ENCODE measurements at places on chromosomes 13 and 19.

GRCh38 chr13:86838411-86839120 lies 832.6 kb upstream of the SLITRK5 start:
- H3K36me3 ChIP-seq = no peaks in the 10 kb centered on the region
- no peaks in the 10 kb centered on the region for H3K27me3 ChIP-seq
- no peak for DNase-seq
- no peak overlapping the region for H3K4me3 ChIP-seq
- no peak overlapping the region for H3K27ac ChIP-seq

- no peaks in the 10 kb centered on the region for H3K4me1 ChIP-seq
- no peak overlapping the region for H3K27ac ChIP-seq
- no peak for DNase-seq
- no peaks in the 10 kb centered on the region for H3K27me3 ChIP-seq
- no peaks in the 10 kb centered on the region for H3K36me3 ChIP-seq
Measured at GRCh38 chr13:67932991-67933390, 702.9 kb upstream of the PCDH9 start.

GRCh38 chr19:47520343-47520806 lies 5.5 kb upstream of the NAPA start:
- no peak for DNase-seq
- no peak overlapping the region for H3K4me3 ChIP-seq
- H3K27ac ChIP-seq = peak overlapping the region; percentile 19
- H3K4me1 ChIP-seq = peaks cover 53% of the 10 kb centered on the region
- peaks cover 3% of the 10 kb centered on the region for H3K36me3 ChIP-seq
- peaks cover 18% of the 10 kb centered on the region for H3K27me3 ChIP-seq

GRCh38 chr13:27267596-27267995 lies 3.0 kb upstream of the RASL11A start:
- peaks cover 9% of the 10 kb centered on the region for H3K36me3 ChIP-seq
- H3K27me3 ChIP-seq = no peaks in the 10 kb centered on the region
- no peak overlapping the region for H3K4me3 ChIP-seq
- no peak overlapping the region for H3K27ac ChIP-seq
- no peak for DNase-seq

DNA sequence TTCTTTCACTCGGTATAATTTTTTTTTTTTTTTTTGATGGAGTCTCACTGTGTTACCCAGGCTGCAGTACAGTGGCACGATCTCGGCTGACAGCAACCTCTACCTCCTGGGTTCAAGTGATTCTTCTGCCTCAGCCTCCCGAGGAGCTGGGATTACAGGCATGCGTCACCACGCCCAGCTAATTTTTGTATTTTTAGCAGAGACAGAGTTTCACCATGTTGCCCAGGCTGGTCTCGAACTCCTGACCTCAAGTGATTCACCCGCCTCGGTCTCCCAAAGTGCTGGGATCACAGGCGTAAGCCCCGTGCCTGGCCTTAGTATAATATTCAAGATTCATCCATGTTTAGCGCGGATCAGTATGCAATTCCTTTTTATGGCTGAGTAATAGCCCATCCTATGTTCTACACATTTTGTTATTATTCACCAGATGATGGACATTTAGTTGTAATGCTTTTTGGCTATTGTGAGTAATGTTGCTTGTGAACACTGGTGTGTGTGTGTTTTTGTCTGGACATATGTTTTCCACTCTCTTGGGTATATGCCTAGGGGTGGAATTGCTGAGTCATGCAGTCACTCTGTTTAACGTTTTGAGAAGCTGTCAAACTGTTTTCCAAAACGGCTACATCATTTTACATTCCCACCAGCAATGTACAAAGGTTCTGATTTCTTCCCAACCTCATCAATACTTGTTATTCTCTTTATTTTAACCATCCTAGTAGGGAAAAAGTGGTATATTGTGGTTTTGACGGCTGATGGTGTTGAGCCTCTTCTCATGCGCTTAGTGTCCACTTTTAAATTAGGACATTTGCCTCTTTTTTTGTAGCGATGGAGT lies 22.9 kb downstream of the PLEKHF1 start:
- H3K4me1 ChIP-seq = peaks cover 37% of the 10 kb centered on the region
- peaks cover 3% of the 10 kb centered on the region for H3K36me3 ChIP-seq
- no peak for DNase-seq
- H3K27ac ChIP-seq = no peak overlapping the region

GRCh38 chr13:27194209-27194608 lies 22.6 kb upstream of the USP12 start:
- H3K27me3 ChIP-seq = peaks cover 36% of the 10 kb centered on the region
- no peak overlapping the region for H3K27ac ChIP-seq
- no peaks in the 10 kb centered on the region for H3K36me3 ChIP-seq
- DNase-seq = no peak
- H3K4me3 ChIP-seq = no peak overlapping the region

DNA sequence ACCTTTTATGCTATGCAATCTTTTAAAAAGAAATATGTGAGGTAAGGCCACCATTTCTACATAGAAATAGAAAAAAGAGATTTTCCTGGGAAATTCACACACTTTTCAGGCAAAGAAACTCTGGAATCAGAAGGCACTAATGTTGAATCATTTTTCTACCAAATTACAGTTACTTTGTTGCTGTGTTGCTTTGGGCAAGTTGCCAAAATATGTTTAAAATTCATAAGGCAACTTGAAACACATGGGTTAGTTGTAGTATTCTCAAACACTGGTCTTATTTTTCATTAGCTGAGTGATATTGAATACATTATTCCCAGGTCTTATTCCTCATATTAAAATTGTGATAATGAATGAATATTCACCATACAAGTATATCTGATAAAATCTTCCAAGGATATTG lies 195.0 kb upstream of the SLITRK1 start:
- H3K36me3 ChIP-seq = no peaks in the 10 kb centered on the region
- H3K27ac ChIP-seq = no peak overlapping the region
- no peak for DNase-seq
- H3K27me3 ChIP-seq = no peaks in the 10 kb centered on the region
- no peak overlapping the region for H3K4me3 ChIP-seq

DNA sequence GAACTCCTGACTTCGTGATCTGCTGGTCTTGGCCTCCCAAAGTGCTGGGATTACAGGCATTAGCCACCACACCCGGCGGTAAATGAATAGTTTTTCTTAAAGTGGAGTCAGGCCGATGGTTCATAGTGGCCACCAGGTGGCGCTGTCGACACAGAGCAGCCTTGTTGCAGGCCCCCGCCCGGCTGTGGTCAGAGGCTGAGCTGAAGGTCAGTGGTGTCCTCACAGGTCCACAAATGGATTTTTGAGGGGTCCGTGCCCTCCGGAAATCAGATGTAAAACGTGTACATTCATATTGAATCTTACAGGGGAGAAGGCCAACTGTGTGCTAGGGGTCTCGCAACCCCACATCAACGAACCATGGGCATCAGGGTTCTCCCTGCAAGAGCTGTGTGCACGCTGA lies 13.4 kb upstream of the WDR18 start:
- H3K4me3 ChIP-seq = no peak overlapping the region
- peak overlapping the region; percentile 76 for H3K27ac ChIP-seq
- no peaks in the 10 kb centered on the region for H3K4me1 ChIP-seq
- no peaks in the 10 kb centered on the region for H3K27me3 ChIP-seq

- peak overlapping the region; percentile 90 for H3K4me3 ChIP-seq
- H3K27ac ChIP-seq = peak overlapping the region; percentile 95
- peaks cover 38% of the 10 kb centered on the region for H3K4me1 ChIP-seq
- DNase-seq = peak; percentile 27
- no peaks in the 10 kb centered on the region for H3K27me3 ChIP-seq
Measured at GRCh38 chr19:14118165-14119051, 846 bp upstream of the PRKACA start.

GRCh38 chr13:41302743-41303142 lies 8.3 kb upstream of the NAA16 start:
- H3K27ac ChIP-seq = no peak overlapping the region
- no peak overlapping the region for H3K4me3 ChIP-seq
- H3K36me3 ChIP-seq = no peaks in the 10 kb centered on the region
- H3K27me3 ChIP-seq = no peaks in the 10 kb centered on the region

GRCh38 chr13:77136902-77137420 lies 110.0 kb upstream of the FBXL3 start:
- H3K4me3 ChIP-seq = no peak overlapping the region
- H3K4me1 ChIP-seq = peaks cover 14% of the 10 kb centered on the region
- no peak for DNase-seq
- H3K36me3 ChIP-seq = peaks cover 54% of the 10 kb centered on the region

- H3K36me3 ChIP-seq = no peaks in the 10 kb centered on the region
- H3K4me1 ChIP-seq = no peaks in the 10 kb centered on the region
- no peak overlapping the region for H3K4me3 ChIP-seq
- DNase-seq = no peak
- H3K27ac ChIP-seq = no peak overlapping the region
Measured at GRCh38 chr13:33865945-33866344, 48.0 kb downstream of the RFC3 start.

DNA sequence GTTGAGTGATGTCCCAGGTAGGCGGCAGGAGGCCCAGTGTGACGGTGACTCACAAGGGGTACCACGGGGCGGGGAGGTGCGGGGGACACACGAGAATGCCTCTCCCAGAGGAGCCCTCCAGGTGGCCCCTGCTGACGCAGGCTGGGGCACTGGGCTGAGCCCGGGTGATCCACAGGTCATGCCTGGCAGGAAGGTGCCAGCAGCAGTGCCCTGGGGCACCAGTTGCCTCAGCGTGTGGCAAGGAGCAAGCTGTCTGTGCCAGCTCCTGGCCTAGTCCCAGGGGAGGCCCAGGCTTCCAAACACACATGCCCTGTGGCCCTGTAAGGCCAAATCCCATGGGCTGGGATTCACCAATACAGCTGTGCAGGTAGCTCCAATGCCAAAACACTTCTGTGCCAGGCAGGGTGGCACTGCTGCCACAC lies 28.0 kb downstream of the AKT2 start:
- no peak overlapping the region for H3K4me3 ChIP-seq
- DNase-seq = no peak
- H3K4me1 ChIP-seq = peaks cover 43% of the 10 kb centered on the region
- H3K27ac ChIP-seq = peak overlapping the region; percentile 5

- H3K27ac ChIP-seq = no peak overlapping the region
- no peaks in the 10 kb centered on the region for H3K4me1 ChIP-seq
- H3K4me3 ChIP-seq = no peak overlapping the region
- no peak for DNase-seq
Measured at GRCh38 chr13:90793261-90793820, 554.1 kb upstream of the MIR17HG start.

DNA sequence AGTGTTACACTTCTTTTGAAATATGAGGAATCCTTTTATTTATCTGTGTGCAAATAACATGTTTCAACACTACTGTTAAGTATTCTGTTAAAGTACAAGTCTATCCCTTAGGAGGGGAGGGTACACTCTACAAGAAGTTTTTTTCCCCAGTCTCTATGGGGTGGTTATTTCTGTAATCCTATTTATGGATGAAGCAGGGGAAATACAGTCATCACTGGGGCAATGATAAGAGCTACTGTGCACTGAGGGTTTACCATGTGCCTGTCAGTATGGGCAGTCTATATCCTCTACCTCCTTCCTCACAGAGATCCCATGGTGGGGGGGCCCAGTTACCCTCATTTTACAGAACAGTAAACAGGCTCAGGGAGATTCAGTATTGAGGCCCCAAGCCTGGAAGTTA lies 16.6 kb upstream of the TRIM13 start:
- H3K4me3 ChIP-seq = no peak overlapping the region
- no peak for DNase-seq
- H3K27ac ChIP-seq = no peak overlapping the region
- H3K4me1 ChIP-seq = no peaks in the 10 kb centered on the region

DNA sequence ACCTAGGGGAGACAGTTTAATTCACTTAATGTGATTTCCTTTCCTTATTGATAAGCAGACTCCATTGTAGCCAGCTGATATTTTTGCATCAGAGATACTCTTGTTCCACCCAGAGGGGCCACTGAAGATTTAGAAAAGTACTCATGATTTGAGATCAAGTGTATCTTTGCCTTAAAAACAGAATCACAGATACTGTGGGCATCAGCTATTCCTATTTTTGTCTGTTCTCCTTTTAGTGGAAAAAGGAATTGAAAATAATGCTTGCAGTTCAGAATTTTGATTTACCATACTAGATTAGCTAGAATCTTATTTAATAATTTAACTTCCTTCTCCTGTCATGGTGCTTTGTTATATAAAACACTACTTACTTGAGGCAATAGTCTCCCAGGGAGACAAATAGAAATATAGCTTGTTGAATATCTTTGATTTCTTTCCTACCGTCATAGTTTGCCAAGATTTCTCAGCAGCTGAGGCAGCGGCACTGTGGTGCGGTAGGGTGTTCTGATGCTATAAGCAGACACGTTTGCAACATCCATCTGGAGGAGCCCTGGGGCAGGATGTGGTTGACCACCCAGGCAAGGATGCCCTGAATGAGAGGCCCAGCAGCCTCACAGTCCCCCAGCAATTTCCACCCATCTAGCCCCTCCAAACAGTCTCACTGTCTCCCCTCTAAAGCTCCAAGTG lies 47.0 kb upstream of the RAP2A start:
- no peaks in the 10 kb centered on the region for H3K27me3 ChIP-seq
- no peak overlapping the region for H3K4me3 ChIP-seq
- peaks cover 10% of the 10 kb centered on the region for H3K36me3 ChIP-seq
- H3K4me1 ChIP-seq = peaks cover 27% of the 10 kb centered on the region

GRCh38 chr13:46782066-46782465 lies 14.9 kb downstream of the ESD start:
- DNase-seq = no peak
- no peaks in the 10 kb centered on the region for H3K27me3 ChIP-seq
- peaks cover 40% of the 10 kb centered on the region for H3K36me3 ChIP-seq
- peaks cover 8% of the 10 kb centered on the region for H3K4me1 ChIP-seq
- no peak overlapping the region for H3K27ac ChIP-seq
- no peak overlapping the region for H3K4me3 ChIP-seq

DNA sequence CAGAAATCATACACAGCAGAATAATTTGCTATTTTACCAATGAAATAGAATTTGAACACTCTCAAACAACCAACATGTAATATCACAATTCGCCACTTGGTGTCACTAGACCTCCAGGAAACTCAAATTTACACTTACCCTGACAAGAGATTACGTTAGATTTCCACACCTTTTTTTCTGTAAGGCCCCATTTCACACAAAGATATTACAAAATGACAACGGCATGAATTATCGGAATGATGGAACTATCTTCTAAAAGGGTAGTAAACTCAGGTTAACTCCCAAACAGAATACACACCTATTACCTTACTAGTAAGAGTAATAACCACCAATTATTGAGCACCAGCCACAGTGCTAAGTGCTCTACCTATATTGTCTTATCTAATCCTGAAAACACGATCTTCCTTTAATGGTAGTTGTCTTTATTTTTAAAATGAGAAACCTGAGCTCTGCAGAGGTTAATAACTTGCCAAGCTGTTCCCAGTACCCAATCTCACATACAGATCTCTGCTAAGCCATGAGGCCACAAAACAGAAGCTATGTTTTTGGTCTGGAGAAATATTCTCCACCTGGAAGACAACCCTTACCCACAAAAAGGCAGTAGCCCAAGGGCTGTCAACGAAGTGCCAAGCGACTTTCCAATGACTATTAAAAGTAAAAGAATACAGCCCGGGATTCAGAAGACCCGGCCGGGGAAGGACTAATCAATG lies 152.4 kb downstream of the DCLK1 start:
- no peaks in the 10 kb centered on the region for H3K27me3 ChIP-seq
- DNase-seq = no peak
- H3K4me3 ChIP-seq = no peak overlapping the region
- no peak overlapping the region for H3K27ac ChIP-seq
- no peaks in the 10 kb centered on the region for H3K36me3 ChIP-seq
- H3K4me1 ChIP-seq = peaks cover 3% of the 10 kb centered on the region
